ENCODE measurements at places on chromosomes 5 and 9.

DNA sequence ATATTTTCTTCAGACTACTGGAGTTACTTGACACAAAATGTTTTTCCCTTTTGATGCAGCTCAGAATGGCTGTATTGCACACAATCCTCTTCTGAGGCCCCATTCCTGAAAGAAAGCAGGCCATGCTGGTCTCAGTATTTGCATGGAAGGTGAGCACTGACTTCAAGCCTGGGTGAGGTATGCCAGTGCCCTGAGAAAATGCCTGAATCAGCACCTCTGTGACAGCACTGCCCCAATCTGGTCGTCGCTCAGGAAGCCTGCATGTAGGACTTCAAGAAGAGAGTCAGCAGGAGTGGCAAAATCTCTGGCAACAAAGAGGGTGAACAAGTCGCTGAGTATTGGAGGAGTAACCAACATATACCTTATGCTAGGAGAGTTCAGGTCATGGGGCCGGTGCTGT lies 425.2 kb upstream of the PIK3R1 start:
- no peak for DNase-seq

DNA sequence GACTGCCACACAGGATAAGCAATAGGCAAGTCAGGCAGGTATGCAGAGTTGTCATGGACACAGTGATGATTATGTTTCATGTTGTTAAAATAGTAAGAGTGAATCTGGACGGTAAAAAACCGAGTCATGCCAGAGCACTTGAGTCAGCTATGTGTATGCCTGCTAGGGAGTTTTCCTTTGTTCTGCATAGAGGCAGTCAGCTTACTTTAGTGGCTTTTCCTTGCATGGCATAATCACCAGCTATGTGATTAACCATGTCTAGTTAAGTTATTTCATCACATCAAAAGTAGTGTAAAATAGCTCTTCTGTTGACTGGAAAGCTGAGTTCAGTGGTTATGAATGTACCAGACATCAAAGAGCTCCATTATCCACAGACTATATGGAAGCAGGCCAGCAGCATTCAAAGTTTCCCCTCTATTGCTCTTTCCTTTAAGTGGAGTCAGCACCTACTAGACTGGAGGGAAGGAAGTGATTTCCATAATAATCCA lies 989.8 kb downstream of the TLE1 start:
- no peak for DNase-seq

GRCh38 chr9:23541976-23542375 lies 284.1 kb downstream of the ELAVL2 start:
- DNase-seq, result no peak

GRCh38 chr5:179126506-179126991 lies 66.4 kb downstream of the ZNF354C start:
- peak; percentile 49 for DNase-seq

DNA sequence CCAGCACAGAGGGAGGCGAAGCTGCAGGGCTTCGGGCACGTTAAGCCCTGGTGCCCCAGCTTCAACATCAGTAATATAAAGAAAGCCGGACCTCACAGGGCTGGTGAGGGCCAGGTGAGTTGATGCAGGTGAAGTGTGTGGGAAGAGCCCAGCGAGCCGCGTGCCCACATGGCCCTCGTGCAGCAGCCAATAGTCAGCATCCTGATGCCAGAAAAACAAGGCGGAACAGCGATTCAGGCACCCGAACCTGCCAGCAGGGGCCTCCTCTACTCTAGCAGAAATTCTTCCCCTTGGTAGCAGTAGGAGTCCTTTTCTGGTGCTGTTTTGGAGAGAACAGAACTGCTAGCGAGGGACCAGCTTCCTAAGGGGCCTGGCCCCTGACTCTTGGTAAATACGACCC lies 7.8 kb downstream of the MED10 start:
- DNase-seq, result no peak

DNA sequence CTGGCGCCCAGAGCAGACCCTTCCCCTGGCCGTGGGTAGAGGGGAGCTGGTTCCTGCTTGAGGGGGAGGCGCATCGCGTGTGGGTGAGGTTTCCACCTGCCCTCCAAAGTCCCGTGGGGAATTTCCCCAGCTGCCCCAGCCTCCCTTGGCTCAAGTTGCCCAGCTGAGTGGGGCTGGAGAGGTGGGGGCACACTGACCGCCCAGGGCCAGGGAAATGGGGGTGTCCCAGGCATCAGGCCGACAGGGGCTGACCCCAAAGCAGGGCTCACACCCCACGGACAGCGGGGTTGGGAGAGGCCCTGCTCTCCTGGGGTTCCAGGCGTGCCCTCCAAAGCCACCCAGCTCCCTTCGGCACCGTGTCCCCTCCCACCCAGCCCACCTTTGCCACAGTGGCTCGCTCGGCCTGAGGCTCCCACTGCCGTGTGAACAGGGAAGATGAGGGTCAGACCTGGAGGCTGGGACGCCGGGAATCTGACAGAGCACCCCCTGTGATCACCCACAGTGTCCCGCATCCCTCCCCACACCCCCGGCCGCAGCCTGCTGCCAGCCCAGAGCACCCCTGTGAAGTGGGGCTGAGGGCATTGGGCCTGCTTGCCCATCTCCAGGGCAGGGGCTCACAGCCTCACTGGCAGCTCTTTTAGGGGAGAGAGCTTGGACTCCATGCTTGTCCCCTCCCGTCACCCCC lies 933 bp upstream of the EGFL7 start:
- no peak for DNase-seq

- no peak for DNase-seq
These were observed 58.9 kb upstream of the SLC30A5 start for GRCh38 chr5:69034898-69035297.

DNA sequence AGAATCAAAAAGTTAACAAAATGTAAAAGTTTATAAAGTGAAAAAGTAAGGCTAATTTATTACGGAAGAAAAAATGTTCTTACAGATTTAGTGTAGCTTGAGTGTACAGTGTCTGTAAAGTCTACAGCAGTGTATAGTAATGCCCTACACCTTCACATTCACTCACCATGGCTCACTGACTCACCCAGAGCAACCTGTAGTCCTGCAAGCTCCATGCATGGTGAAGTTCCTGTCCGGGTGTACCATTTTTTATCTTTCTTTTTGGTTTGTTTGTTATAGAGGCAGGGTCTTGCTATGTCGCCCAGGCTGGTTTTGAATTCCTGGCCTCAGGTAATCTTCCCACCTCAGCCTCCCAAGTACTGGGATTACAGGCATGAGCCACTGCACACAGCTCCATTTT lies 93.6 kb downstream of the MED27 start:
- no peak for DNase-seq

DNA sequence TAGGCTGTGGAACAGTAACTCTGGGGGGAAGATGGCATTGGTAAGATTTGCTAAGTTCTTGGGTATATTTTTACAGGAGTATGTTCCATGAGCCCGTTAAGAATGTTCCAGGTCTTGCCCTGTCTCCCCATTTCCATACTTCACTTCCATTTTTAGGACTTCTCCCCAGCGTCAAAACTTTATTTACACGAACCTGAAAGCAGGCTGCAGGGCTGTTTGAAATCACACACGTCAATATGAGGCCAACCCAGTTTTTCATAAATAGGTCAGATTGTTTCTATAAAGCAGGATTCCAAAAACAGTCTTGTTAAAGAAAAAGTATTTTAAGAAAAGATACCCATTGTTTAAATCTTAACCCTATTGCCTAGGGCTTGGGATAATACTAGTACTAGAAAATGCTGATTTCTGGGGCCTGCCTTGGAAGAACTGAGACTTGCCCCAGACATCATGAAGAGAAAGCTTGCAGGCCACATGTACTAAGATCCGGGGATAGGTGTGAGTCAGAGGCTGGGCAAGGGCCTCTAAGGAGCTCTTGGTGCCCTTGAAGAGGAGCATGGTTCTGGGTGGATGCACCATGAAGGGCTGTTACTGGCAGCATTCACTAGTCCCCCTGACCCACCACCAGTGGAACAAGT lies 24.2 kb downstream of the TRIO start:
- no peak for DNase-seq

- DNase-seq, result no peak
These were observed 82.6 kb upstream of the ADAMTS19 start for GRCh38 chr5:129377504-129377903.

DNA sequence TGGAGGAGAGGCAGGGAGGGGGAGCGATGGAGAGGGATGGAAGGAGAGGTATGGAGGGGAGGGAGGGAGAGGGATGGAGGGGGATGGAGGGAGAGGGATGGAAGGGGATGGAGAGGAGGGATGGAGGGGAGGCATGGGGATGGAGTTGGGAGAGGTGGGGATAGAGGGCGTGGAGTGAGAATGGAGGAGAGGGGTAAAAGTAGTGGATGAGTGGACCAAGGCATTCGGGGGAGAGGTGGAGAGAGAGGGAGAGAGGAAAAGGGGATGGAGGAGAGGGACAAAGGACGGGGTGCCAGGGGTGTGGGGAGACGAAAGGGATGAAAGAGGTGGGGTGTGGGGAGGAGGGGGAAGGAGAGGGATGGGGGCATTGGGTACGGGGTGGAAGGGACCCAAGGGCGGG lies 100.4 kb downstream of the VAV2 start:
- no peak for DNase-seq

DNA sequence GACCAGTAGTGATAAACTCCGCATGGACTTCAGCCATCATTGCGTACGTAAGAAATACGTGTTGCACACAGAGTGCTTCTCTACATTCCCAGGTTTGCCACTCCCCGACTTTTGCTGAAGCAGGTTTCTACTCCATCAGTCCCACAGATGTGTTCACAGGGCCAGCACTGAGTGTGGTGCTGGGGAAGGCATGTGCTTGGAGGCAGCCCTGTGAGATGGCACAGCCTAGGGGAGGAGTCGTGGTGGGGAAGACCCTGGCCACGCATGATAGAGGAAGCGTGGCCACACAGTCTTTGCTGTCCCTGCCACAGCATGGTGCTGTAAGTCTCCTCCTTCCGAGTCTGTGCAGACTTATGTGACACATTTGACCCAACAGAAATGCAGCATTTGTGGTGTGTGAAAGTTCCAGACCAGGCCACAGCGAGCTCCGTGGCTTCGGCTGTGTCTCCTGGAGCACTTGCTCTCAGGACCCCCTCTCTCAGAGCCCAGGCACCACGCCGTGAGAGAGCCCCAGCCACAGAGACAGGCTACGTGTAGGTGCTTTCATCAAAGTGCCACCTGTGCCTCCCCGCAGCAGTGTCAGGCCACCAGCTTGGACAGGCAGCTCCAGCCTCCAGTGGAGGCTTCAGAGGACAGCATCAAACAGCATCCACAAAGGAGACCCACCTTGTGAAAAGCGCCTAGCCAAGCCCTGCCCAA lies 197.8 kb downstream of the AUH start:
- no peak for DNase-seq

DNA sequence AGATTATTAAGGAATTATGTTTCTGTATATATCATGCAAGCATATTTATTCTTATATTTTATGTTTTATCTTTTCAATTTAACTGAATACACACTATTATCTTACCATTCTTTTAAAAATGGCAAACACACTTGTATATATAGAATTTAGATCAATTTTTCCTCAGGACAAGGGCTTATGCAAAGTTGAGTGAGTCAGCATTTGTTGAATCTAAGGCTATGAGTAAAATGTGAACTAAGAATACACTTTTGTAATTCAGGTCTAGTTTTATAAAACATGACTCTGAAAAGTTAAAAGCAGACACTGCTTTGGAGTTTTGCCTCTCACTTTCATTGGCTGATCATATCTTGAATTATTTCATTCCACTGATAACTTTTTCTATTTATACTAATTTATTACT lies 127.8 kb downstream of the FOCAD start:
- no peak for DNase-seq

GRCh38 chr5:73189871-73190376 lies 16.9 kb downstream of the TMEM174 start:
- no peak for DNase-seq

GRCh38 chr5:31291323-31291854 lies 97.9 kb downstream of the CDH6 start:
- DNase-seq, result no peak

DNA sequence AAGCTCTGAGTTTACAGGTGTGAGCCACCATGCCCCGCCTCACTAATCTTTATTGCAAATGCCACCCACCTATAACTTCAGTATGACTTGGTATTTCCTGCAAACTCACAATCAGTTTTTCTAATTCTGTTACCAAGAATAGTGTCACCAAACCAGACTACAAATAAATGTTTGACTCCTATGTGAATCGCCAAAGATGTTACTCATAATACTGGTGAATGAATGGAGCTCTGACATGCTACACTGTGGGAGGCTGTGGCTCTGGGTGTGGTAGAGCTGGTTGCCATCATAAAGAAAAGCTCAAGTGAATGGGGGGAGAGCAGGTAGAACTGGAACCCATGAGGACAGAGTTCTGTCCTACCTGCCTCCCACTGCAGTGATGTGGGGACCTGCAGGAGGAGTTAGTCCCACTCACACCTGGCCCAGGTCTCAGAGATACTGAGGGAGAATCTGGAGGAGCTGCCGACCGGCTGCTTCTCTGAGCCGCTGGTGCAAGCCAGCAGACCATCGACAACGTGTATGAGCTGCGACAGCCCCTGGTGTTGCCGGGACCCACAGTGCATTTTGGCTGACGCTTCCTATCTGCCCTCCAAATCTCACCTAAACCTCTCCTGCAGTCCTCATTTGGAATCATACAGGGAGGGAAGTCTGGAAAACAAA lies 95.7 kb downstream of the ENTREP1 start:
- DNase-seq, result no peak

DNA sequence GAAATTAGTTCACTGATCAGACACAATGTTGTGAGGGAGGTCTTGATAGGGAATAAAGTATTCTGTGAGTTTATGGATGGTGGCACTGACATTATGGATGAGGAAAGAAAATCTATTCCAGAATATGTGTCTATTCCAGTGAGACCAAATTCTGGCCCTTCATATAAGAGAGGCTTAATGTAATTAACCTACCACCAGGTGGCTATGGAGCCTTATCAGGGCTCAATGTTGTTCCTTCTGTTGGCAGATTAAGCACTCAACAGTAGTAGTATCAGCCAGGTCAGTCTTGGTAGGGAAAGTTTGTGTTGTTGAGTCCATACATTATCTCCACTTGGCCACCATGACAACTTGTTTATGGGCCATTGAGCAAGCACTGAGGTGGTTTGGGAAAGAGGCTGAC lies 41.7 kb upstream of the BARX1 start:
- DNase-seq, result no peak

GRCh38 chr5:82169892-82170291 lies 108.3 kb downstream of the RPS23 start:
- DNase-seq, result no peak

DNA sequence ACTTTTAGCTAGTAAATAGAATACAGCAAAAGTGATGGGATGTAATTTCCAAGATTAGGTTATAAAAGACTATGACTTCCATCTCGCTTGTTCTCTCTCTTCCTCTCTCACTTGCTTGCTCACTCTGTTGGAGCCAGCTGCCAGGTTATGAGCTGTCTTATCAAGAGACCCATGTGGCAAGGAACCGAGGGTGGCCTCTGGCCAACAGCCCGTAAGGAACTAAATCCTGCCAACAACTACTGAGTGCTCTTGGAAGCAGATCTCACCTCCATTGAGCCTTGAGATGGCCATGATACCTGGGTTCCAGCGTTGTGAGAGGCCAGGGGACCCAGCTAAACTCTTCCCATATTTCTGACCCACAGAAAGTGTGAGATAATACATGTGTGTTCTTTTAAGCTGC lies 636.1 kb downstream of the ACTL7B start:
- no peak for DNase-seq

- DNase-seq, result no peak
These were observed 26.9 kb downstream of the CFAP95 start for GRCh38 chr9:69847491-69847890.
